ENCODE measurements at places on chromosomes 1 and 21.

DNA sequence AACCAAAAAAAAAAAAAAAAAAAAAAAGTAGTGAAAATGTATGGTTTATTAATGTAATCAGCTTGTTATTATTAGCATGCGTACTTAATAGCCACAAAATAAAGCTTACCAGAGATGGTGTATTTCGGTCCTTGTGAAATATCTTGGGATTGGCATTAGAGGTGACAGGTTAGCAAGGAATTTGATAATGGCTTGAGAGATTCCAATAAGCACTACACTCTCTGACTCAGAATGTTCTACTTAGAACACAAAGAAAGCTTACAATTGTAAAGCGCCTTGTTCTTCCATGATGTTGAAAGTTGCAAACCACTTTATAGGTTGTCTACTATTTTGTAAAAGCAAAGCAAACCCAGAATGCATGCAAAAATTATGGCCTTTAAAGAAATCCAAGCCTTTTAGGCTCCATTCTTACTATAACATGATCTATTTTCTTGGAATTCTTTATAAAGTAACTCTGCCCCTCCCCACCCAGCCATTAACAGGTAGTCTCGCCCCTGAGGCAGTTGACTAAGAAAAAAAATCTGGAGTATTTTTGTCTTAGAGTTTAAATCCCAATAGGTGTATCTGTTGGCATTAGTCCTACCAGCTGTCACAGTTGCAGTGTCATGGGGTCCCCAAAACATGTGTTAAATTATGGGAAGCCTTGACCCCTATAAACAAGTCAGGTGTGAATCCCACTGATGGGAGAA is 129.2 kb downstream of the DHRS3 start:
- DNase-seq, result no peak

- no peak for DNase-seq
These were observed 38.6 kb downstream of the GADD45A start for GRCh38 chr1:67723620-67724019.

DNA sequence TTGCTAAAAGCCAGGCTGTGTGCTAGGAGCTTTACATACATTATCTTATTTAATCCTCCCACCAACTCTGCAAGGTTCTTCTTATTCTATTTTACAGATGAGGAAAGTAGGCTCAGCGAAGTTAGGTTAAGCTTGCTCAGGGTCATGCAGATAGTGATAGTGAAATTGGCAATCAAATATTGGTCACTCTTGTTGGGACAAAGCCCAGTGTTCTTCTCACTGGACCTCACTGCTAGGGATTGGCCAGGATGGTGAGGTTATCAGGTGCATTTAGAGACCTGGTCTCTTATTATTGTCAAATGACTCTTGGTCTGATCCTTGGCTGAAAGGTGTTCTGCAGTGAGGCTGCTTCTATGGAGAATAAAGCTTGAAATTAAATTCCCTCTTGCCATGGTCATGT is 145.1 kb downstream of the CNIH3 start:
- no peak for DNase-seq

DNA sequence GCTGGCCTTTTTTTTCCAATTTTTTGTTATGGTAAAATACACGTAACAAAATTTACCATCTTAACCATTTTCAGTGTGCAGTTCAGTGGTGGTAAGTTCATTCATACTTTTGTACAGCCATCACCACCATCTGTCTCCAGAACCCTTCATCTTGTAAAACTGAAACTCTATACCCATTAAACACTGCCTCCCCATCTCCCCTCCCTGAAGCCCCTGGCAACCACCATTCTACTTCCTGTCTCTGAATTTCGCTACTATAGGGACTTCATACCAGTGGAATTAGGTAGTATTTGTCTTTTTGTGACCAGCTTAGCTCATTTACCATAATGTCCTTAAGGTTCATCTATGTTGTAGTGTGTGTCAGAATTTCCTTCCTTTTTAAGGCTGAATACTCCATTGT is 8.7 kb downstream of the PKNOX1 start:
- DNase-seq, result no peak

GRCh38 chr1:159828581-159829272 is 2.1 kb downstream of the SLAMF8 start:
- no peak for DNase-seq

DNA sequence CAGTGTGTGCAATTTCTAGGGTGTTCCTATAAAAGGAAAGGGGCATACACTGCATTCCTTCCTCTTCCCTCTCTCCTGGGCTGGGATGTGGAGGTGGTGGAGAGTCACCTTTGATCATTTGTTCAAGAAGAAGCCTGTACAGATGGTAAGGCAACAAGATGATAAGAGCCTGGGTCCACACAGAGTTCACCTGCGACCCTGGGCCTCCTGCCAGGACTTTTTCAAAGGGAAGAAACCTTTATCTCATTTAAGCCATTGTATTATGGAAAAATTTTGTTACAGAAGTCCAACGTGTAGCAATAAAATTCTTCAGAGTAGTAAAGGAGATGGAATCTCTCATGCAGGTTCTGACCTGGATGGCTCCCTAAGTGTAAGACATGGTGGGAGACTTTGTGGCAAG is 189.1 kb downstream of the MIS18A start:
- no peak for DNase-seq

GRCh38 chr1:172954476-172955150 is 96.1 kb downstream of the TNFSF18 start:
- DNase-seq, result no peak

GRCh38 chr1:82441402-82441801 is 640.7 kb downstream of the ADGRL2 start:
- no peak for DNase-seq

DNA sequence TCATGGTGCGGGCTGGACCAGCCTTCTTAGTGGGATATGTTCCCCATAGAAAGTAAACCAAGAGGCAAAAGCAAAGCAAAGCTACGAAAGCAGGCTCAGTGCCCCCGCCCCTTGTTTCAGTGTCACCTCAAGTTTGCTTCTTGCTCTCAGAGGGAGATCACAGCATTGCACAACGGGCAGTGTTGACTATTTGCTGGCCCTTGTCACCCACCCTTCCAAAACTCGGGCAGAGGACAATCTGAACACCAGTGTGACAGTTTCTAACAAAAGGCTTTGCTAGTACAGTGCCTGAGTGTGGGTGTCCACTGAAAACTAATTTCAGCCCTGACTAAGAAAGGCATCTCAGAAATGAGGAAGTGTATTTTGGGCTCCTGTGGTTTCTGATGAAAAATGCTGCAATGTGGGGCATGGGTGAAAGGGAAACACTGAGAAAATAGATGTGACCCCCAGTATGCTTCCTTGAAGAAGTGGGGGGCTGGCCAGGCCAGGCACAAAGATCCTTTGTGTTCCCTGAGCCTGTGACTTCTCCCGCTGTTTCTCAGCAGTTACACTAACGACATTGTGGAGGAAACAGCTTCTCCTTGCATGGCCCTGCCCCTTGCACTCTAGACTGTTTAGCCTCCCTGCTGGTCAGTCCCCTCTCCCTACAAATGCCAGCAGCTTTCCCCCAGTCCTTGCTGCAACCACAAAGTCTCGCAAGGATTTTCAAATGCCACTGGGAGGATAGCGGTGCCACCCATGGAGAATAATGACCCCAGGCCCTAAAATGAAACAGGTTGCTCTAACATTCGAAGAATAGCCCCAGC is 33.3 kb upstream of the KCNE1 start:
- DNase-seq, result no peak

GRCh38 chr1:46533179-46533864 is 18.1 kb downstream of the KNCN start:
- no peak for DNase-seq

DNA sequence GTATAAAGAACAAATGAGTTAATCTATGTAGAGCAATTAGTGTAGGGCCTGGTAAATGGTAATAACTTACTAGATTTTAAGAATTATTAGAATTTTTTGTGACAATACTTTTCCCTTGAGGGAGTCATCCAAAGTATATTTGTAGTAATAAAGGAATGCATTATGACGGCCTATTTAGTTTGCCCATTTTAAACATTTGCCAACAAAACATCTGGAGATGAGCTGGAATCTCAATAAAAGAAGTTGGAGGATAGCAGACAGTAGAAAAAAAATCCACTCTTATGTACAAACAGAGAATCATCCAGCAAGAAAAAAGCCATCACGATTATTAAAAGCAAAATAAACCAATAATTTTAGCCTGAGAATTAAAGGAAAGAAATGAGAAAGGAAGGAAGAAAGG is 567.3 kb upstream of the ADAMTS5 start:
- no peak for DNase-seq

DNA sequence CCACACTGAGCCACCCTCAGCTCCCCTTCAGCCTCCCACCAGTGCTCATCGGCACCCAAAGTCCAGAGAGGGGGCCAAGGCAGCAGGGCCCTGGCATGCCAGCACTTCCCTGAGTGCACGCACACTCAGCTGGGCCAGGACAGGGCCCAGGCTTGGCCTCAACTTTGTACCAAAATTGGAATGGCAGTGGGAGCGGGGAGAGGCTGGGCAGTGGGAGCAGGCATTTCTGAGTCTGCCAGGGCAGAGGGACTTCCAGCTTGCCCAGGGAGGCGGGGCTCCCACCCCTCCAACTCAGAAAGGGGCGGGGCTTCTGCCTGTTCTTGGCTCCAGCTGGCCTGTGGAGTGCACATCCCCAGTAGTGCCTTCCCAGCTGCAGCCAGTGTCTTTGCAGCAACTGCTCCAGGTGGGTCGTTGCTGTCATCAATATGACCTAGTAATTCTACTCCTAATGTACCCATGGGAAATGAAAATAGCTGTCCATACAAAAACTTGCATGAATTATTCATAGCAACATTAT is 10.3 kb upstream of the SNX7 start:
- no peak for DNase-seq

GRCh38 chr1:85485516-85485915 is 20.6 kb upstream of the DDAH1 start:
- DNase-seq, result no peak

DNA sequence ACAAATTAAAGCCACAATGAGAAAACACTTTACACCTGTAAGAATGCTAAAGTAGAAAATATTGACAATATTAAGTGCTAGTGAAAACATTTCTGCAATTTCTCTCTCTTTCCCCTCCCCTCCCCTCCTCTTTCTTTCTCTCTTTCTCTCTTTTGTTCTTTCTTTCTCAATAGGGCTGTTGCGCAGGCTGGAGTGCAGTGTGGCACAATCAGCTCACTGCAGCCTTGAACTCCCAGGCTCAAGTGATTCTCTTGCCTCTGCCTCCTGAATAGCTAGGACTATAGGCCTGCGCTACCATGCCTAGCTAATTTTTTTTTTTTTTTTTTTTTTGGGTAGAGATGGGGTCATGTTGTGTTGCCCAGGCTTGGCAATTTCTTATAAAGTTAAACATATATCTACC is 5.9 kb upstream of the SHISAL2A start:
- no peak for DNase-seq

- DNase-seq, result no peak
These were observed 102.8 kb downstream of the ETS2 start for GRCh38 chr21:38908537-38908936.

- no peak for DNase-seq
These were observed 28.0 kb upstream of the NRDC start for GRCh38 chr1:51906306-51907078.

- DNase-seq, result peak; percentile 31
These were observed 648 bp upstream of the ADAR start for GRCh38 chr1:154608397-154609270.

DNA sequence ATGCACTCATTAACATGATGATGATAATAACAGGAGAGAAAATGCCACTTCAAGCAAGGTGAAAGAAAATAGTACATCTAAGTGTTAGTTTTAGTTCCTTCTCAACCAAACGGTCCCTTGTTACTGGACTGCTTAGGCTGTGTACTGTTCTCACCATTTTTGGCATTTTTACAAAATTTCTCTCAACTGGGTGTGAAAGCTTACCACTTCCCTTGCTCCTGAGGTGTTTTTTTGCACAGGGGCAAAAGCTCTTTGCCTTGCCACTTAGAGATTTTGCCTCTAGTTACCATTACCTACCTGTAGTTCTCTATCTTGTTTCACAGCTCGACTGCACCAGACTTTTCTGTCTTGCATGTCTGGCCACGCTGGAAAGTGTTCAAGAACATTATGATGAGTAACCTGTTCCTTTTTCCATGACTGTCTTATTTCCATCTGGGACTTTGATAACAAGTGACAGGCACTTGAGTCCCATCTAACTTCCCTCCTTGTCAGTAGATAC is 10.7 kb downstream of the NEK7 start:
- DNase-seq, result no peak

DNA sequence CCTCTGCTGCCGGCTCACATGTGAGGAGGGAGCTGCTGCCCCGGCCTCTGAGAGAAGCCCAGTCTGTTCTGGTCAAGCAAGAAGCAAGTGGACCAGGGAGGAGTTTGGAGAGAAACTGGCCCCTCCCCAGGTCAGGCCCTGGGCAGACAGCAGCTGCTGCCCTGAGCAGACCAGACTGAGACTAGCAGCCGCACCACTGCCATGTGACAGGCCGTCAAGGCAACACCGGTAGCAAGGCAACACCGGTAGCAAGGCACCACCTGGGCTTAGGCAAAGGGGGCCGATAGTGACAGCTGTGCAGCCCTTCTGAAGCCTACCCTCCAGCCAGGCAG is 50.3 kb downstream of the ARHGEF16 start:
- no peak for DNase-seq

DNA sequence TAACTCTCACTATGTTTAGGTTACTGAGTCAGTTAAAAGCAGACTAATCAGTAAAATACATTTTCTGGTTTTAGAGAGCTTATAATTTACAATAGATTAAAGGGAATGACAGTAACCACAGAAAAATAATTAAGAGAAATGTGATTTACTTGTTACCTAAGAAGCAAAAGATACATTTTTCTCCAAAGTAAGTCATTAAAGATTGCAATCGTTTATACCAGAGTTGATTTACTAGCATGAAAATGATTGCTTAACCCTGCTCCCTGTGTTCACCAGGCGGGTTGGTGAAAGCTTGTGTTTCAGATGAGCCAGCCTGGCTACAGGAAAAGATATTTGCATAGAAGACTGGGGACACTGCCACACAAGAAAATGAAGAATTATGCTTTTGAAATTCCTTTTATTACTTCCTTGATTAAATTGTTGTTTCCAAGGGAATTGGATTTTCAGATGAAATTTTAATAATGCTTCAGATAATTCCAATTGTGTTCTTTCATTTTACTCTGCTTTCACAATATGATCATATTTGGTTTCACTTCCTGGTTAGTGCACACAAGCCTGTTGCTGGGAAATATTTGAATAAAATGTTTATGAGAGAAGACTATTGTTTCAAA is 27.9 kb downstream of the LRRC8B start:
- DNase-seq, result no peak

- no peak for DNase-seq
These were observed 46.0 kb downstream of the GRIK3 start for GRCh38 chr1:36988321-36988720.

GRCh38 chr1:43786201-43786958 is 79.0 kb downstream of the ST3GAL3 start:
- no peak for DNase-seq

GRCh38 chr1:119279456-119280381 is 88.9 kb upstream of the HAO2 start:
- no peak for DNase-seq

DNA sequence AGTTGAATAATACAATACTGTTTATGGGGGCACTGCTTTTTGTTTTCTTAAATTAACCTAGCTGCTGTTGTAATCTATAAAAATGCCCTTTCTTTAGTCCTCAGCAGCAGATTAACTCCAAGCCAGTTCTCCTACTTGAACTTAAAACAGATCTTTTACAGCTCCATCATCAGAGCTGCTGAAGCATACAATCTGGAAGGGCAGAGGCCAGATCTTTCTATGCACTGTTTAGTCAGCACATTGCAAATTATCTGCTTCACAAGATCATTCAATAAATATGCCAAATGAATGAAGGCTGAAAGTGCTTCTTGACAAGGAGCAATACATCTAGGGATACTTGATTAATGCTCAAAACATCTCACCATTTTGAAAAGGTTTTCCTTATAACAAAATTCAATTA is 115.8 kb downstream of the PLPPR5 start:
- DNase-seq, result no peak

GRCh38 chr1:7558921-7559869 is 211.9 kb upstream of the VAMP3 start:
- no peak for DNase-seq
